ENCODE measurements at places on chromosomes 2 and 18.

- no peak for DNase-seq
Observed at GRCh38 chr2:25825238-25825637, 53.0 kb downstream of the ASXL2 start.

- no peak for DNase-seq
Observed at GRCh38 chr2:3574155-3574554, 905 bp upstream of the RPS7 start.

DNA sequence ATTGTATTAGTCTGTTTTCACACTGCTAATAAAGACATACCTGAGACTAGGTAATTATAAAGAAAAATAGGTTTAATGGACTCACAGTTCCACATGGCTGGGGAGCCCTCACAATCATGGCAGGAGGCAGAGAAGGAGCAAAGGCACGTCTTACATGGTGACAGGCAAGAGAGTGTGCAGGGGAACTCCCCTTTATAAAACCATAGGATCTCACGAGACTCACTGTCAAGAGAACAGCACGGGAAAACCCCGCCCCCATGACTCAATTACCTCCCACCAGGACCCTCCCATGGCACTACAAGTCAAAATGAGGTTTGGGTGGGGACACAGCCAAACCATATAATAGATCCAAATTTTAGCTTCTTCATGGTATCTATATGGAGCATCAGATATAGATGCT, 69.6 kb upstream of the TMEM87B start:
- no peak for DNase-seq

DNA sequence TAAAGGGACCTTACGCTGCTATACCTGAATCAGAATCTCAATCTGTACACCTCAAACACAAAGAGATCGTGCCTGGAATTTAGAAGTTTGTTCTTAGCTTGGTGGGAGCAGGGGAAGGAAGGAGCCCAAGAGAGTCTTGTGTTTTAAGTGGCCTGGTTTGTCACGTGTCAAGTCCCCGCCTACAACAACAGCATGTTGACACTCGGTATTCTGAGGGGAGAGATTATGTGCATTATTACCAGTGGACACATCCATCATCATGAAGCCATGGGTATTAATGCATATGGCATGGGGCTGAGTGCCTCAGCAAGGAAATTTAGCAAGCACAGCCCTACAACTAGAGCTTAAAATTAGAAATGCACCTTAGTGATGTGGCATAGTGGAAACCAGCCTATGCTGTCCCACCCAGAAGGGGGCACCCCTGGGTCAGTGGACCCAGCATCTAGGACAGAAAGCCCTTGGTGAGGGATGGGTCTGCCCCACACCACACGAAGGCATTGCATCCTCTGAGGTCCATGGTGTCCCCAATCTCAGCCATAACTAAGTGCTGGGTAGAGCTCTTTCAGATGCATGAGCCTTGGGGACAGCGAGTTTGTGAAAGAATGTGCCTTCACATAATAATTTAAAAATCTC, 138.7 kb downstream of the MGAT5 start:
- DNase-seq: no peak

- DNase-seq: no peak
Observed at GRCh38 chr2:218829868-218830451, 1.6 kb downstream of the PRKAG3 start.
